ENCODE measurements at places on chromosomes 6 and 20.

DNA sequence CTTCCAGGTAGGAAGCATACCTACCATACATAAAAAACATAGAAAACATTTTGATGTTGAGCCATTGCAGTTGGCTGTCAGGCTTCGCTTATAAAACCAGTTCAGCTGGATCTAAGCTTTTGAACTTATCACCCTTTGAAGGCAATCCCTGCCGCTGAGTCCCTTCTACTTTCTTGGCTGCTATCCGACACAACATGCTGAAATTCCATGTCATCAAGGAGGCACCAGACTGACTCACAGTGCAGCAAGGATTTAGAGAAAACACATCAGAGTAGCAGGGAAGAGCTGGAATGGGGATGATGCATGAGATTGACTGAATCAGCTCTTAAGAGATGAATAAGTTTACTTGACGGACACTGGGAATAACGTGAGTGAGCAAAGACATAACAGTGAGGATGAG, 135.0 kb upstream of the MAN1A1 start:
- DNase-seq, result no peak

DNA sequence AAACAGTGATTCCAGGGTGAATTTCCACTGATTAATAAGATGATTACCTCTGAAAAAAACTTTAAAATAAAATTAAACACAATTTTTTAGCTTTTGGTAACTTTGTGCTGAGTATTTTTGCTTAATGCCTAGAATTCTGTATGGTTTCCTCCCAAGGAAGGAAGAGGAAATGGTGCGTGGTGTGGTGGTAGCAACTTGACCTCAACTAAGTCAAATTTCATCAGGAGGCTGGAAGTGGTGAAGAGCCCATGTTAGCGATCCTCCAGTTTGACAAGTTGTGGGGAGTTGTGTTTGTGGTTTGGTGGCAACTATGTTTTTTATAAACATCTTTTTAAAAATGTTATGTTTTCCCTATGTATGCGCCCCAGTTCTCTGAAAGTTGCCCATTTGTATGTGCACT, 5.0 kb upstream of the RTF2 start:
- no peak for DNase-seq

GRCh38 chr20:13610184-13610583, 28.5 kb downstream of the TASP1 start:
- DNase-seq, result no peak

- DNase-seq, result no peak
Observed at GRCh38 chr20:62643521-62644043, 1.3 kb downstream of the SLCO4A1 start.
